ENCODE measurements at places on chromosomes 16 and 17.

- peak; percentile 99 for DNase-seq
These were observed 4.3 kb upstream of the TLCD2 start for GRCh38 chr17:1714427-1714979.

- DNase-seq = no peak
These were observed 23.6 kb downstream of the C16orf87 start for GRCh38 chr16:46807336-46807735.

DNA sequence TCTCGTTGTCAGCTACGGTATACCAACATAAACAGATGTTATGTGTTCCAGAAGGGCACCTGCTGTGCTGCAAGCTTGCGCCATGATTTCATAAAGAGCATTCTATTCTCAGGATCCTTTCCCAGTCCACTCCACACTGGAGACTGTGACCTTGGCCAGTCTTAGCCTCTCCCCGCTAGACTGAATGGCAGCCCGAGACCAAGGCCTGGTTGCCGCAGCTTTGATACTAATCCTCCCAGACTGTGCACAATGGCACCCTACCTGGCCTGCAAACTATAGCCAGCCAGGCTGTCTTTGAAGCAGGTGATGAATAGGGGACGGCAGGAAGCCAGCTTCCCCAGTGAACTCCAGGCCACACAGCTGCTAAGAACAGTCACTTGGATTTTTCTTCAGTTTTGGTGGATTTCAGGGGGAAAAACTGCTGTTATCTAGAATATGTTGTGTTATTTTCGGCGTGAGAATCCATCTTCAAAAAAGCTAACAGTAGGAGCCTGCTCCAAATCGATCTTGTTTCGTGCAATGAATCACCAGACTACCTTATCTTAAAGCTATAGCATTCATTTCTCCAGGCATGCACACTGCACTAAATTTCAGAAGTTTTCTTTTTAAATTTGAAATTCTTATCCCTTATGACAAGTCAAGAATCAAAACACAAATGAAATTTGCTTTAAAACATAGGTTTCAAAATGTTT is 289.0 kb downstream of the CEP112 start:
- no peak for DNase-seq

- DNase-seq = no peak
These were observed 273.7 kb downstream of the SOX9 start for GRCh38 chr17:72394531-72394930.

- no peak for DNase-seq
These were observed 19.7 kb downstream of the FOXL1 start for GRCh38 chr16:86597880-86598606.

- DNase-seq = no peak
These were observed 470 bp downstream of the MLYCD start for GRCh38 chr16:83899272-83899897.

GRCh38 chr17:59840329-59841090 is 52.2 kb downstream of the TUBD1 start:
- no peak for DNase-seq

GRCh38 chr16:73049511-73049910 is 1.6 kb upstream of the ZFHX3 start:
- DNase-seq = no peak

GRCh38 chr16:26863931-26864330 is 202.8 kb upstream of the C16orf82 start:
- no peak for DNase-seq

GRCh38 chr16:57026778-57027062 is 37.4 kb downstream of the NLRC5 start:
- DNase-seq = no peak

- no peak for DNase-seq
These were observed 790 bp downstream of the NCBP3 start for GRCh38 chr17:3845291-3845620.

- DNase-seq = no peak
These were observed 232.4 kb downstream of the CBLN1 start for GRCh38 chr16:49049191-49049590.

DNA sequence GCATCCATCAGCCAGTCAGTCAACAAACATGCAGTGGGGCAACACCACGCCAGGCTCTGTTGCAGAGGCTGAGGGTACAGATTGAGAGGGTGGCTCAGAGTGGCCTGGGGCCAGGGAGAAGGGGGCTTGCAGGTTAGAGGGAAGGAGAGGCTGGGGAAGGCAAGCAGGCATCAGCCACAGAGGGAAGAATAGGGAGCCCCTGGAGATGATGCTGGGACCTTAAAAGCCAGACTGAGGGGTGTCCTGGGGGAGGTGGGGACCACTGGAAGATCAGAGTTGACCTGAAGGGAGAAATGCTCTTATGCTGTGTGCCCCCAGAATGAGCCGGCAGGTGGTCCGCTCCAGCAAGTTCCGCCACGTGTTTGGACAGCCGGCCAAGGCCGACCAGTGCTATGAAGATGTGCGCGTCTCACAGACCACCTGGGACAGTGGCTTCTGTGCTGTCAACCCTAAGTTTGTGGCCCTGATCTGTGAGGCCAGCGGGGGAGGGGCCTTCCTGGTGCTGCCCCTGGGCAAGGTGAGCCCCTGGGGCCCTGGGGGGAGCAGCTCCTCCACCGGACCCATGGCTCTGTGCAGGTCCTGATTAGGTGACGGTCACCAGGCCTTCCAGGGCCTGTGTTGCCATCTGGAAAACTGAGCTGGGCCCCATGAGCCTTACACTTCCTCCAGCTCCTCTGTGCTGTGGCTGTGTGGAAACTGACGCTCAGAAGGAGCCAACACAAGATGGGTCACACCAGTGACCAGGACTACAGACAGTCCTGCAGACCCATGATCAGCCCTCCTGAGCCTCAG is 1.7 kb downstream of the CORO1A start:
- no peak for DNase-seq

DNA sequence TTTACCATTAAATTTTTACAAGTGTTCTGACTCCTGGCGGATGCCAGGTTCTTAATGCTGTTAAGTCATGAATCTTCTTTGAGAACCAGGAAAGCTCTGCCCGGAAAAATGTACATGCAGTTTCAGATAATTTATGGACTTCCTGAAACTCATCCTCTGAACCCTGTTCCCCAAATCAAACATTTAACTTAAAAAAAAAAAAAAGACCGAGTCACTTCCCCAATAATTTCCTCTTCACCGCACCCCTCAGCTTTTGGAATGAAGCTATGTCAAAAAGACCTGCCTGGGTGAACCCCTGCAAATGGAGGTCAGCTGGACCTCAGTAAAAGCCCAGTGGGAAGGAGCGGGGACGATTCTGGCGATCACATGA is 15.0 kb downstream of the ZNF232 start:
- DNase-seq = no peak

DNA sequence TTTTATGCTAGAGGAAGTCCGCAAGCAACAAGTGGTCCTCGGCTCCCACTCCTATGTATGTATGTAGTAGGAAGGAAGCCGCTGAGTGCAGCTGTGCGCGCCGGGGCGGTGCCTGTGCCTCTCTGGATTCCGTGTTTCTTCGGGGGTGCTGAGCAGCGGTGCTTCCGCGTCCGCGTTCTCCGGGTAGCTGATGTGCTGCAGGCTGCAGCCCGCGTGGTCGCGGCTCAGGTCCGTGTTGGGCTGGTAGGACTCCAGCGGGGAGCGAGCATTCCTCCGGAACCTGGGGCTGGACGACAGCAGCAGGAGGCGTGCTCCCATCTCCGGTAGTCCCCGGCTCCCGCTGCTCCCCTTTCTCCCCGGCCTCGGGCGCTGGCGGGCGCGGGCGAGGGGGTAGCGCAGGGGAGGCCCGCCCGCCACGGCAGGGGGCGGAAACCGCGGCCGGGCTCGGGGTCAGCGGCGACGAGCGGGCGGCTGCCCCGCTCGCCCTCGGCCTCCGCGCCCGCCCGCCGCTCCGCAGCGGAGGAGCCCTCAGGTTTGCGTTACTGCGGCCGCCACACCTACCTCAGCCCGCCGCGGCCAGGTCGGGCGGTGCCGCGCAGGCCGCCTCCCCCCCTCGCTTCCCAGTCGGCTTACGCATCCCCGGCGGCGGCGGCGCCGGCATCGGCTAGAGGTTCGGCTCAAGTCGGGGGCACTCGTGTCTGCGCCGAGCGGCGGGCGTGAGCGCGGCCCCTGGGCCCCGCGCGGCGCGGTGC is 487 bp downstream of the C17orf67 start:
- DNase-seq = peak; percentile 86

DNA sequence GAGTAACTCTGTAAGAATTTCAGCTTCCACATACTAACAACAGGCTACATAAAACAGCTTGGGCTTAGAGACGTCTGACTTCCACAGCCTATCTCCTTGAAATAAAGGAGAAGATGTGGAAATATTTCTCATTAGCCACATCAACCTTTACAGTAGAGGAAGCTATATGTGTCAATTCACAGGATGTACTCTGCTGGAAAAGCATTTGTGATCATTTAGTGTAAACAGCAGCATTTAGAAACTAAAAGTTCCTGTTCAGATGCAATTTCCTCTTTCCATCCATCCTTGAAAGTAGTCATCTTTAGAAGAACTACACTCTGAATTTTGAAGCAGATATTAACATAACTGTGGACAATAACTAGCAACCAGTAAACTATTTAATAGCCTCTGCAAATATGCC is 46.2 kb downstream of the XPO6 start:
- no peak for DNase-seq

DNA sequence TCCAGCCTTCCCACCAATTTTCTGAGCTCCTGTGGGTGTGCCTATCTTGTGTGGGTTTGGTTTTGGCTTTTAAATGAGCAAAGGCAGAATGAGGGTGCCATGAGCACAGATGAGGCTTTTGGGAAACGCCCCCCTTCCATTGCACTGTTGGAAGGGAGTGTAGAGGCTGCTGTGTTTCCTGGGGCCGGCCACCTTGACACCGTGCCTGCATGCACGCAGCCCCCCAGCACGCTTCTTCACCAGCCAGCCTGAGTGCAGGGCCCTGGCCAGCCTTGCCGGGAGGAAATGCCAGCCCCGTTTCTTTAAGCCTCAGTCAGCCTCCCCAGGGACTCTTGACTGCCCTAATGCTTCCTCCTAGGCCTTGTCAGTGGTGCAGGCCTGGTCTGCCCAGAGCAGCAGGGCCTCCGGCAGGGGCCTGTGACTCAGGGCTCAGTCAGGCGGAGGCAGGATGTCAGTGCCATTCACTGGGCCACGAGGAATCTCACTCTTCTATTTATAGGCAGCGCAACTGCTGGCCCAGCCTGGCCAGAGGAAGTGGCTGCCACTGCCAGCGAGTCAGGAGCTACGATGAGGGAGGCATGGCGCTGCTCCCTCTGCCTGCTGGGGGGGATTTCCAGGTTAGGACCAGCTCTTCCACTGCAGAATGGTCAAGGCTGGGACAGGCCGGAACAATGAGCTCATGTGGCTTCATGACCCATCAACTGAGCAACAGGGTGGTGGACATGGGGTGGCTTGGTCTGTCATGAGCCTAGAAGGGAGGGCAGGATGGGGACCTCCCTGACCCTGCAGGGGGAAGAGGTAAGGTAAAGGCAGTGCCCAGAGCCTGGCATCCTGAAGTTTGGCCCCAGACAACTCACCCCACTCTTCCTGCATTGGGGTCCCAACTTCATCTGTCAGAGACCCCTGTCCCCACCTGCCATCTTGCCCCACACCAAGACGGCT is 205.2 kb downstream of the RAB11FIP4 start:
- peak; percentile 89 for DNase-seq

GRCh38 chr16:30152517-30152916 is 29.5 kb upstream of the MAPK3 start:
- DNase-seq = no peak

- no peak for DNase-seq
These were observed 26.6 kb downstream of the HASPIN start for GRCh38 chr17:3750296-3750695.

- DNase-seq = no peak
These were observed 22.6 kb upstream of the ERN1 start for GRCh38 chr17:64152428-64153125.

- peak; percentile 66 for DNase-seq
These were observed 2.5 kb downstream of the SLC22A31 start for GRCh38 chr16:89197633-89198416.

DNA sequence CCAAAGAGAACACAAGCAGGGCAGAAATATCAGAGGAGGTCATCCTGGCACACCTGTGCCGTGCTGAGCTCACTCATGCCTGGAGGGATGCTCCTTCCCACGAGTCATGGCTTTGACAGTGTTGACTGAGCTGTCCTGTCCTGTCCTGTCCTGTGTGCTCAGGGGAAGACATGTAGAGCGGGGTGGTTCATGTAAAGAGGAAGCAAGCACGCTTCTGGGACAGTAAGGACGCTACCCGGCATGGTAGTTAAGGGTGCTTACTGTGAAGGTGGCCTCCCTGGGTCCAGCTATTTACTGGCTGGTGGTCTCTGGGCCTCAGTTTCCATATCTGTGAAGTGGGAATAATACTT is 398 bp downstream of the LGALS9 start:
- no peak for DNase-seq

- DNase-seq = no peak
These were observed 2.2 kb upstream of the PDP2 start for GRCh38 chr16:66878067-66878466.

- no peak for DNase-seq
These were observed 20.8 kb downstream of the GNA13 start for GRCh38 chr17:65035704-65036103.

GRCh38 chr17:36752096-36752888 is 150.9 kb downstream of the MRM1 start:
- DNase-seq = no peak

GRCh38 chr16:51050377-51050706 is 100.7 kb downstream of the SALL1 start:
- DNase-seq = no peak

DNA sequence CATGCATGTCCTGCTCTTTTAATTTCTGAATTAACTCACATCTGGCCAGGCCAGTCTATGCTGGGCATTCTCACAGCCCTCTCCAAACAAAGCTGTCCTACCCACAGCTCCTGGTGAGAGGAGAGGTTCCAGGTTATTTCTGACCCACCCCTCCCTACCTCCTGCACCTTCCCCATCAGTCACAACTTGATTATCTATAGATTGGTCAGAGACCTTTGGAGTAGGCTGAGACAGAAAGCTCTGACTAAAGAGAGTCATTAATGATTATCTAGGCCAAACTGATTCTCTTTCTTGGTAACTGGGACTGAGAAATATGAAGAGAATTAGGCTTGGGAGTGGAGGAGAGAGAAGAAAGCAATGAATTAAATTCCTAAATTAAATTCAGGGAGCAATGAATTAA is 1.4 kb upstream of the KRT222 start:
- no peak for DNase-seq

DNA sequence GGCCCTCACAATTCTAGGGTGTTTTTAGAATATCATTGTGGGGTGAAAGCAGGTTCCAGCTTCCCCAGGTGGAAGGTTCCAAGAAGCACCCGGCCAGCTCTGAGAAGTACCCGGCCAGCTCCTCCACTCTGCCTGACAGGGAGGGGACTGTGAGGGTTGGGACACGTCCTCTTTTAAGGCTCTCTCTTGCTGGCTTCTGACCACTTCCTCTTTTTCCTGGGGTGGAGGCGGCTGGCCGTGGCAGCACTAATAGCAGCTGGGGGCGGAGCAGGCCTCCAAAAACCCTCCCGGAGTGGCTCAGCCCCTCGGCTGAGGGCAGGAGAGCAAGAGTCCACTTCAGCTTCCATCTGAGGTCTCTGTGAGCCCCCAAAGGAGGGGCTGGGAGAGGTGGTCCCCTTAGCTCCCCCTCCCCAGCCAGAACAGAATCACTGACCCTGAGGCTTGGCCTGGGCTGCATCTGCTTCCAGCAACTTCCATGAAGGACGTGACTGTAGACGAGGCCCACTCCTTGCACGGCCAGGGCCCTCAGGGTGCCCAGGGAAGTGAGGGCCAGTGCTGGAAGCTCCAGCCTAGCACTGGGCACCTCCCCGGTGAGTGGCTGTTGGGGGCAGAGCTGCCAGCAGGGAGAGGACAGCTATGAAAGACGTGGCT is 26.7 kb upstream of the PLCG2 start:
- no peak for DNase-seq

GRCh38 chr17:67515490-67516083 is 138.5 kb downstream of the PITPNC1 start:
- DNase-seq = no peak

GRCh38 chr17:49360796-49361128 is 1.3 kb downstream of the ZNF652 start:
- DNase-seq = no peak

GRCh38 chr17:76493505-76494167 is 7.6 kb downstream of the RHBDF2 start:
- no peak for DNase-seq
